Stimulated activated CD4-positive, alpha-beta T cell treated with anti-CD3 and anti-CD28 coated beads, Interleukin-1b, Interleukin-23, amount 100 ng/mL, for 1 hour (primary cell): ENCODE measurements at places on chromosomes 4 and X.

GRCh38 chrX:135484641-135485289 is 35.7 kb upstream of the INTS6L start:
- no peak for DNase-seq

GRCh38 chr4:156931267-156931666 is 40.3 kb downstream of the PDGFC start:
- DNase-seq = no peak

- DNase-seq = no peak
Measured at GRCh38 chr4:46390355-46391058, 579 bp upstream of the GABRA2 start.

- DNase-seq = no peak
Measured at GRCh38 chr4:13159041-13159620, 325.0 kb downstream of the RAB28 start.

GRCh38 chr4:23789762-23790161 is 100.1 kb downstream of the PPARGC1A start:
- no peak for DNase-seq

DNA sequence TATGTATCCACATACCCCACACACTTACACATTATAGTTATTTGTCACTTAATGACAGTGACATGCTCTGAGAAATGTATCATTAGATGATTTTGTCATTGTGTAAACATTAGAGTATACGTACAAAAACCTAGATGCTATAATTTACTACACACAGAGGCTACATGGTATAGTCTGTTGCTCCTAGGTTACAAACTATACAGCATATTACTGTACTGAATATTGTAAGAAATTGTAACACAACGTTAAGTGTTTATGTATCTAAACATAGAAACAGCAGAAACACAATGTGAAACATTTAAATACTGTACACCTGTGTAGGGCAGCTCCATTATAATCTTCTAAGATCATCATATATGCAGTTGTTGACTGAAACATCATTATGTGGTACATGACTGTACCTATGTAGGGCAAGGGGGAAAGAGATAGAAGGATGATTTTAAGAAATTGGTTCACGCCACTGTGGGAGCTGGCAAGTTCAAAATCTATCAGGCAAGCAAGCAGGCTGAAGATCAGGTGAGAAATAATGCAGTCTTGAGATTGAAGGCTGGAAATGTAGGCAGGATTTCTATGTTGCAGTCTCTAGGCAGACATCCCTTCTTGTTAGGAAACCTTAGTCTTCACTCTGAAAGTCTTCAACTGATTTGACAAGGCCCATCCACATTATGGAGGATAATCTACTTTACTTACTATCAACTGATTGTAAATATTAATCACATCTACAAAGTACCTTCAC is 78.0 kb upstream of the CPEB2 start:
- no peak for DNase-seq

- DNase-seq = no peak
Measured at GRCh38 chr4:92305148-92305877, 1.5 kb downstream of the GRID2 start.

DNA sequence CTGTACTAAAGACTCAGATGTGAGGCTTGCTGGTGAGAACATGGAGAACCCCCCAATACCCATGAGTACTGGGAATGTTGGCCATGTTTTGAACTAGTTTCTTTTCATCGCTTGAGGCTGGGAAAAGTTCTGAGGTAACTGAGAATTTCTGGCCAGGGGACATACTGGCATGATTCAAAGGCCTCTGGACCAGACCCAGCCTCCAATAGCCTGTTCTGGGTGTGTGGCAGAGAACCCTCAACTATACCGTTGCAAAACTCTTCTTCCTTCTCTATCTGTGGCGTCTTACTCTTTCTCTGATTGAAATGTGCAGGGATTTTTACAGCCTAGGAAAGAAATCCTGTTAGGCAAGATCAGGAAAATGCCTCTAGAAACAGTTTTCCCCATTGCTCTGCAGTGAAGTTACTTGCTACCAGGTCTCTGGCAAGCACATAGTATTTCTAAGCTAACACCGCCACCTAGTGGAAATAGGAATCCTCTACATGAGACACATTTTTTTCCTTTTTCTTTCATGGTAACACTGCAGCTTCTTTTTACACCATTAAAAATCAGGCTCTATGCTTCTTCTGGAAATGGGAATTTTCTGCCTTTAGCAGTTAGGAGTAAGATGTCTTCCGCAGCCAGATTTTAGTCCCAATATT is 170.7 kb upstream of the ZCCHC13 start:
- no peak for DNase-seq

GRCh38 chr4:52106191-52106590 is 55.1 kb downstream of the SPATA18 start:
- no peak for DNase-seq

DNA sequence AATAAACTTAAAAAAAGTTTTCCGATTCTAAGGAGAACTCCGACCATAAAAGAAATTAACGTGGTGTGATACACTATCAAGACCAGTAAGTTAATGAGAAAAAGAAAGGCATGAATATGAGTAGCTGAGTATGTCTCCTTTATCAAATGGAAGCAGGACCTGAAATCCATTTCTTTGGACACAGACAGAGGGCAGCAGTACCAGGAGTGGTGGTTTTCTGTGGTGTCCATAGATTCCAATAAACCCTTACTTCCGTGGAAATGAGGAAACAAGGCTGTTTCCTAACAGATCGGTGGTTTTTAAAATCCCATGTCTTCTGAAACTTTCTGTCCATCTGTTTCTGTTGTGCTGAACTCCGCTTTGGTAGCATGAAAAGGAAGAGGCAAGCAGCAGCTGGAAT is 128.5 kb upstream of the TSPAN5 start:
- no peak for DNase-seq

DNA sequence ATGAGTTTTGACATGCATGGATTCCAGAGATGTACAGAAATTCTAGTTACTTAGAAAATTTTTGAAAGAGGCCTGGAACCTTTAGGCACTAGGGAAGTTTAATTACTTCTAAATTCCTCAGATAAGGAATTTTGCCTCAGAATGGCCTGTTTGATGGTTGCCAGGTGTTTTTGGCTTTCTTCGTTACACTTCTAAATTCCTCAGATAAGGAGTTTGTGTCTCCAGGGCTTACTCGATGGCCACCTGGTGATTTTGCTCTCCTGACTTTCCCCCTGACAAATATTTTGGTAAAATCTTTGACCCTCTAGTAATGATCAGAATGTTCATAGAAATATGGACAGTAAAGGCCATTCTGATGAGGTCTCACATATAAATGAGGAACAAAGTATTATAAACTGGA is 64.3 kb downstream of the BEX3 start:
- DNase-seq = no peak

DNA sequence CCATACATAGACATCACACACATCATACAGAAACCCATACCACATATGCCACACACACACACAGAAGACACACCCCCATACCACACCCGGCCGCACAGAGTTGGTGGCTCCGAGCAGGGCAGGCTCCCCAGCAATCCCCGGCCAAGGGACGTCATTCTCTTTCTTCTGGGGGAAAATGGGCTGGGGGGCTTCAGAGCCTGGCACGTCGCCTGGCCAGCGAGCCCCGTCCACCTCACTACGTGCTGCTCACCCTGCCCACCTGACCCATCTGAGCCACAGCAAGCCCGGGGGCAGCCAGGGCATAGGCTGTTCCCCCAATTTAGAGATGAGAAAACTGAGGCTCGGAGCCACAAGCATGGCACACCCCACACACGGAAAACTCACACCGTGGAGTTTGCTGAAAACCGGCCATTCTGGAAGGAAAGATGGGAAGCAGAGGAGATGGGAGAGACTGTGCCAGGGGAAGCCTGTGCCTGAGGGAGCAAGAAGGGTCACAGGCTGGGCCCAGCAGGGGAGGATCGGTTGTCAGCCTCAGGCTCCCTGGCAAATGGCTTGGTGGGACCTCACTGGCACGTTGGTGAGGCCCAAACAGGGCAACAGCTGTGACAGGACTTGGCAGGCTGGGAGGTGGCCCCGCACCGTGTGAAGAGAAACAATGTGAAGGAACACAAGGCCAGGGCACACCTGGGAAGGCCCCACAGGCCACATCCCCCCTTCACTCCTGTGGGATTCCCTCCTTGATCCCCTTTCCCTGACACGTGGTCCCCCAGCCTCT is 73.2 kb downstream of the JAKMIP1 start:
- DNase-seq = no peak

DNA sequence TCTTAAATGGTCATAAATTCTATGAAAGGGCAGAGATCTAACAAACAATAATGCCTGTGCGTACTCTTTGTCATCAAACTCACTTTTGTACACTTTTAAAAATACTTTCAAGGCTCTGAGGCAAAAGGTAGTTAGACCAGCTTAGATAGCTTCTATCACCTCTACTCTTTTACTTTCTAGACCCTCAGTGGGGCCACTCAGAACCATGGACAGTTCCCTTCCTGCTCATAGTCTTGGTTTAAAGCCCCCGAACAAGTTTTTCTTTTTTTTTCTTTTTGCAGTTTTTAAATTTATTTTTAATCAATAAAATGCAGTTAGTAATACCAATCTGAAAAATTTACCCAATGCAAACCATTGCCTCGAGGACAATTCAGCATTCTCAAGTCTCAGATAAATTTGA is 460.5 kb upstream of the CNKSR2 start:
- no peak for DNase-seq

- DNase-seq = no peak
Measured at GRCh38 chrX:108186811-108187210, 95.2 kb downstream of the ATG4A start.

GRCh38 chrX:69027181-69028005 is 137.9 kb downstream of the PJA1 start:
- no peak for DNase-seq

DNA sequence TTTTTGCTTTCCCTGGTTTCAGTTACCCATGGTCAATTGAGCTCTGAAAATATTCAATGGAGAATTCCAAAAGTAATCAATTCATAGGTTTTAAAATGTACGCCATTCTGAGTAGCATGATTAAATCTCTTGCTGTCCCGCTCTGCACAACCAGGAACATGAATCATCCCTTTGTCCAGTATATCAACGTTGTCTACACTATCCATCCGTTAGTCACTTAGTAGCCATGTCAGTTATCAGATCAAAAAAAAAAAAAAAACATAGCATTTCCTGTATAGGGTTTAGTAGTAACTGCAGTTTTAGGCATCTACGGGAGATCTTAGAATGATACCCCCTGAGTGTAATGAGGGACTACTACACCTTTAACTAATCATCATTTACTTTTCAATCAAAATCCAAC is 15.1 kb downstream of the LAMP2 start:
- DNase-seq = no peak

GRCh38 chrX:101605728-101606127 is 12.1 kb downstream of the ARMCX6 start:
- no peak for DNase-seq

DNA sequence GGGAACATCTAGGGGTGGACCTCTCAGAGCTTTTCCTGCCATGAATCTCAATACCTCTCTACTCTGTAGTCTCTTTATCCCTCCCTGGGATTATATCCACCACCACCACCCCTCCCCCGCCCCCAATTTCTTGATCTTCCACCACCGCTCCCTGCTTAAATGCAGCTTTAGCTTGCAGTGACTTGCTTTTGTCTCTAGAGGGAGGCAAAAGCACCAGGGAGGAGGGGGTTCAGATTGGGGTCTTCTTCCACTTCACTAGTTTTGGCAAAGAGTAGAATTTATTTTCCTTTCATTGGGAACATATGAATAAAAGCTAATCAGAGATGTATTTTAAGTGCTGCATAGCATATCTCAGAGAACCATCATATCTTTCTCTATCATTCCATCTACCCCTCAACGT is 5.5 kb downstream of the ARHGAP36 start:
- DNase-seq = no peak

DNA sequence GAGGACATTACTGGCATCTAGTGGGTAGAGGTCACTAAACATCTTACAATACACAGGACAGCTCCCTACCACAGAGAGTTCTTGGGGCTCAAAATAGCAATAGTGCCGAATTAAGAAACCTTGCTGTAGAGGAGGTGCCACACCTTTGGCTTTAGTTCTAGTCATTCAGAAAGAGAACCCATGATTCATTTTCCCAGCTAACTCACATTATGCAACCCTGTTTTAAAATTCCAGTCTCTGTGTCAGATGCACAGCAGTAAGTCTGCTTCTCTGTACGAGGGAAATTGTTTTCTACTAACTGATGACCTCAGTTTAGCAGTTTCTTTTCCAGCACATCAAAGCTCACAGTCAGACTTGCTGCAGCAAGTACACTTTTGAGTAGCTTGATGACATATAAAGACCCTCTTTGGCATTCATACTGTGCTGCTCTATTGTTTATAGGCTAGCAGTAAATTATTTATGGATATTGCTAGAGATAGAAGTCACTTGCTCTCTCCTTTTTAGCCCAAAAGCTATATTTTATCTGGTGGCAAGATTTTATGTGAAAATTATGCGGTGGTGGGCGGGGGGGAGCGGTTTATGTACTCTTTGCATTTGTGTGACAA is 487.8 kb upstream of the MAGEB18 start:
- no peak for DNase-seq

DNA sequence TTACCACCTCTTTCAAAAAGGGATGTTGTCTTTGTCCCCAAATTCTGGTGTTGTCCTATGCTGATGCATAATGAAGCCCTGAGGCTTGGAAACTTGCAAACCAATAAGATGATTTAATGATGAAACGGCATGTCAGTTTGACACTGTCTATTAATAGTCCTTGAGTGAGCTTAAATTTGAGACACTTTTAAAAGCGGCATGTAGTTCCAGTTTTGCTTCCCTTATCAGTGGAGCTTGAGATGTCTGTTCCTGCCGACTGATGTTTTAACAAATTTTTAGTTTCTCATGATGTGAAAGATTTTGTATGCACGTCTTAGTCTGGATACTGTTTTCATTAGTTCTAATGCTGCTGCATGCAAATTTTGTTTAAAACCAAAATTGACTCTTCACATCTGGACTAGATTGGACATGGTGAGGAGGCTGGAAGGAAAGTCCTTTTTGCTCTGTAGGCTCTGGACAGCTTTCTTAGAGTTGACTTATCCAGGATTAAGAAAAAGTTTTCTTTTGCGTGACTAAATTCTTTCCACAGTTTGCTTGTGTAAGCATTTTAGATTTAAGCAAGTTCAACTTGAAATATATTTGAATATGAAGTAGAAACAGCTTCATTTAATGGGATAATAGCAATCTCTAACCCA is 11.7 kb downstream of the C1GALT1C1 start:
- no peak for DNase-seq

DNA sequence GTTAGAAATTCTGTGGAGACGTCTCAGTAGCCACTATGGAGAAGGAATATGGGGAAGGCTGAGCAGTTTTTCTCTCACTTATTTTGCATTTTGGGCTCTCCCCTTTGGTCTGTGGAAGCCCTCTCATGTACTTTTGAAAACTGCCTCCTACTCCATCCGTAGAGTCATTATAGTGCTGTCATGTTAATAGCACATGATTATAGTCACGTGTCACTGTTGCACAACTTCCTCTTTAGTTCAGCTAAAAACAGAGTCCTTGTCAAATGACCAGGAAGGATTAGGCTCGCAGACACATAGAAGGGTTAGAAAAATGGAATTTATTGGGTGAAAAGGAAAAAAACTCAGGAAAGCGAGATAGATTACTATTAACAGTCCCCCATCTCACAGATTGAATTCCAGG is 258.2 kb upstream of the CXorf51A start:
- DNase-seq = no peak

- no peak for DNase-seq
Measured at GRCh38 chr4:82851885-82852750, 38.8 kb downstream of the SEC31A start.
